ENCODE measurements at places on chromosomes 3 and 15. TPM values are rescaled to one million over a fixed set of nuclear protein-coding genes. Genes with fewer than 3 reads are reported as not detected.

The VEPH1 gene
- total RNA-seq = 0.82 TPM

The DNAH1 gene
- 0.53 TPM for total RNA-seq

The LEKR1 gene
- total RNA-seq = 0.67 TPM

The A4GNT gene
- total RNA-seq = not detected

The TAGLN3 gene
- 14.9 TPM for total RNA-seq

The AGBL1 gene
- not detected for total RNA-seq

The CP gene
- not detected for total RNA-seq

The GABRR3 gene
- not detected for total RNA-seq

The INSYN1 gene
- 0.24 TPM for total RNA-seq

The STAC gene
- 1.7 TPM for total RNA-seq

The ADAMTSL3 gene
- not detected for total RNA-seq

The MON1A gene
- total RNA-seq = 24.2 TPM

The DUOXA2 gene
- total RNA-seq = not detected

The HIGD2B gene
- not detected for total RNA-seq

The ANKUB1 gene
- 0.82 TPM for total RNA-seq

The ANKRD34C gene
- total RNA-seq = not detected

The CCR3 gene
- total RNA-seq = not detected

The ARIH2 gene
- 72.3 TPM for total RNA-seq

The CAV3 gene
- total RNA-seq = not detected

The CHRFAM7A gene
- 0.34 TPM for total RNA-seq

The EFHB gene
- total RNA-seq = 0.24 TPM

All from foreskin keratinocyte (primary cell).